ENCODE measurements at places on chromosomes 13 and 19.

DNA sequence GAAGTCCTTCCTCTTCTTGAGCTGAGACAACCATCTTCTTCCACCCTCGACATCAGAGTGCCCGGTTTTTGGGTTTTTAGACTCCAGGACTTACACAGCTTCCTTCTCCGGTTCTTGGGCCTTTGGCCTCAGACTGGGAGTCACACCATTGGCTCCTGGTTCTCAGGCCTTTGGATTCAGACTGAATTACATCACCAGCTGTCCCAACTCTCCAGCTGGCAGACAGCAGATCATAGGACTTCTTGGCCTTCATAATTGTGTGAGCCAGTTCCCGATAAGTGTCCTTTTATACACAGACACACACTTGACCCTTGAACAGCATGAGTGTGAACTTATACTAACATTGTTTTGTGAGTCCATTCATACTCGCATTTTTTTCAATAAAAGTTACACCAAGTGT is 166.0 kb upstream of the UBL3 start:
- no peak for DNase-seq

- DNase-seq = no peak
These were observed at the start of gene BST2 for GRCh38 chr19:17405250-17406045. BST2 (minus strand) TSS chr19:17405630; CDS start chr19:17405575, 55 bp downstream.

DNA sequence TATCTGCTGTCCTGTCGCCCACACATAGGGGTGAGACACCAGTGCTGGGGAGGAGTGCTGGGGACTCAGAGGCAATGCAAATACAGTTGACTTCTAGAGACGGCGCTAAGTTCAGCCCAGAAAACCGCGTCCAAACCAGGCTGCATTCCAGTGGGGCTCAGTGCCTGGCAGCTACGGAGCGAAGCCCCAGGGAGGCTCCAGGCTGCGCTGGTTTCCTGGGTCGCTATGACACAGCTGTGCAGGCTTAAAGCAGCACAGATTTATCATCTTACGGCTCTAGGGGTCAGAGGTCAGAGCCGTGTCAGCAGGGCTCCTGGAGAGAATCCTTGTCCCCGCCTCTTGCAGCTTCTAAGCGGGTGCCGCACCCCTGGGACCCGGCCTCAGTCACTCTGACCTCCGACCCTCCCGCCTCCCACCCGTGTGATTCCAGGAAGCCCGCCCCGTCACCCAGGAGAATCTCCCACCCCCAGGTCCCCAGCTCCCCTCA is 61.6 kb downstream of the ANKRD10 start:
- no peak for DNase-seq

GRCh38 chr13:54379461-54379860 is 1350.8 kb downstream of the OLFM4 start:
- DNase-seq = no peak

DNA sequence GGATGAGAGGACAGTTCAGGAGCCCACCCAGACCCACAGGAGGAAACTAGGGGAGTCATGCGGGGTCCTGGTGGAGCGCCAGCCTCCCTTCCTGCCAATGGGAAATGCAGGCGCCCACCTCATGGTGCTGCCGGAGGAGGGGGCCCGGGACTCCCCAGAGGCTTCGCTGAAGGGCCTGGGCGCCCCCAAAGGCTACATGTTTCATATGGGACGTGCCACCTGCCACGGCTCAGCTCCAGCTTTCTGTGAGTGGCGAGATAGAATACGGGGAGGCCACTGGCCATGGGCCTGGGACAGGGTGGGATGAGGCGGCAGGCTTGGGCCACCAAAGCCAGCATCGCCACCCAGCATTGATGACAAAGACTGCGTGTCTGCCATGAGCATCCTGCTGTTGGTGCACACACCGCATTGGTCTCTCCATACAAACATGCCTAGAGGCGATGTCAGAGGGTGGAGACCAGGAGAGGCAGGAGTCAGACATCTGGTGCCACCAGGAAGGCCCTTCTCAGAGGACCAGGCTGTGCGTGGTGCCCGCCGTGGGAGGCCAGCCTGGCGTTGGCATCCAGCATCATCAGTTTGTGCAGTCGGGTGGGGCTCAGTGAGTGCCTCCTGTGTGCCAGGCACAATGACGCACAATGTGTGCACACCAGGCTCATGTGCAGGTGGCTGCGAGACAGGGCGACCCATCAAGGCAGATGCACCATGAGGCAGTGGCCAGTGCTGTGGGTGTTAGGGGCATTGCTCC is 1.2 kb upstream of the F10 start:
- DNase-seq = no peak

- no peak for DNase-seq
These were observed 10.0 kb upstream of the C19orf33 start for GRCh38 chr19:38294090-38294489.

DNA sequence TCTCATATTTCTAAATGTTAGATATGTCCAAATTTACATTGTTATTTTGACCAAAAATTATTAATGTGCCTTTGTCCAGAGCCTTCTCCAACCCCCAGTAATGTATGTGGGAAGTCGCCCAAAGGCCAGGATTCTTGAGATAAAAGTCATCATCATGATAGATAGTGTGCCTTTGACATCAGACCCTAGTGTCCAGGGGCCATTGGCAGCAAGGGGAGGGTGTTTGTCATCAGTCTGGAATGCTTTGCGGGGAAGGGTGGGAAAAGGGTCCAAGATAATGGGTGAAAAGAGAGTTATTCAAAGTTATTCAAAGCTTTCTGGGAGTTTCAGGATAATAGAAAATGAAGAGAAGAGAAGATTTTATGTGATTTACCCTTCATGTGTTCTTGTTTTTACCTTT is 909.5 kb upstream of the GPC6 start:
- DNase-seq = no peak

- no peak for DNase-seq
These were observed 95.3 kb downstream of the KL start for GRCh38 chr13:33111414-33112110.

GRCh38 chr19:932648-933552 is 7.1 kb downstream of the ARID3A start:
- no peak for DNase-seq

Data from NCI-H510A treated with DMSO at 0.1 percent for 48 hours (cell line).